ENCODE measurements at places on chromosomes 16 and 17.

DNA sequence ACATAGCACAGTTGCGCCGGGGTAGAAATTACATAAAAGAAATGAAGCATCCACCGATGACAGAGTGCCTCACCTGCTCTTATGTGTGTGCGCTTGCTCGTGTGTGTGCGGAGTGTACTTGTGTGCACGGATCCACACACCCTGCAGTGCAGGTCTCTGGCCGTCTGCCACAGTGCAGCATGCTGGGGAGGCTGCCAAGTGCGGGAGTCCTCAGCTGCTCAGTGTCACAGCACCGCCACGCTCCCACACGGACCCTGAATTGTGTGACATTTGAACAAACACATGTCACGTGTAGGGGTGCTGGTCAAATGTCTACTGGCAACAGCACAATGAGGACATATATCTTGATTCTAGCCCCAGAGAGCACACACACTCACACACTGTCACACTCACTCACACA, 243.0 kb upstream of the MYOCD start:
- DNase-seq, result no peak

DNA sequence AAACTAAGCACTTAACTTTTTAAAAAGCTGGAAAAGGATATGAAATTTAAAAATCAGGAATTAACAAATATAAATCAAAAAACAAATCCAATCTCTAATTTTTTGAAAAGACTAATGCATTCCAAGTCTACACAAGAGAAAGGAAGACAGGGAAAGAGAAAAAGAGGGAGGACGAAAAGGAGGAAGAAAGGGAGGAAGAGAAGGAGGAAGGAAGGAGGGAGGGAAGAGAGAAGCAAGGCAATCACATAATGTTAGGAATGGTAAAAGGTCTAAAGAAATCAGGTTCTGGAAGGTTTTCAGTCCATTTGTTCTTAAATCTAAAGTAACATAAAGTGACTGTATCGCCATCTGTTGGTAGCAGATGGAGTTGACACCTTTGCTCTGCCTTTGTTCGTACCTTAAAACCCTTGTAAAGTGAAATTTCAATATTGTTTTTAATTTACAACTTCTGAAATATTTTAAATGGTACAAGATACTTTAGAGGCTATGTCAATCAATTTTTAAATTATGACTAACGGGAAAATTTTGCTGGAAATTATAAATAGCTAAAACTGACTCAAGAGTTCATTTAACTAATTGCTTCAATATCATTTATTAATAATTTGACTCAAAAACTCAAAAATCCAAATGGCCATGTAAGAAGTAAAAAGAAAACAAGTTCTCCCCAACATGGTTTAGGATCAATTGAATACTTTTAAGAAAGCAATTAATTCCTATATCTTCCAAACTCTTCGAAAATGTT, 20.4 kb upstream of the CDYL2 start:
- DNase-seq, result no peak

DNA sequence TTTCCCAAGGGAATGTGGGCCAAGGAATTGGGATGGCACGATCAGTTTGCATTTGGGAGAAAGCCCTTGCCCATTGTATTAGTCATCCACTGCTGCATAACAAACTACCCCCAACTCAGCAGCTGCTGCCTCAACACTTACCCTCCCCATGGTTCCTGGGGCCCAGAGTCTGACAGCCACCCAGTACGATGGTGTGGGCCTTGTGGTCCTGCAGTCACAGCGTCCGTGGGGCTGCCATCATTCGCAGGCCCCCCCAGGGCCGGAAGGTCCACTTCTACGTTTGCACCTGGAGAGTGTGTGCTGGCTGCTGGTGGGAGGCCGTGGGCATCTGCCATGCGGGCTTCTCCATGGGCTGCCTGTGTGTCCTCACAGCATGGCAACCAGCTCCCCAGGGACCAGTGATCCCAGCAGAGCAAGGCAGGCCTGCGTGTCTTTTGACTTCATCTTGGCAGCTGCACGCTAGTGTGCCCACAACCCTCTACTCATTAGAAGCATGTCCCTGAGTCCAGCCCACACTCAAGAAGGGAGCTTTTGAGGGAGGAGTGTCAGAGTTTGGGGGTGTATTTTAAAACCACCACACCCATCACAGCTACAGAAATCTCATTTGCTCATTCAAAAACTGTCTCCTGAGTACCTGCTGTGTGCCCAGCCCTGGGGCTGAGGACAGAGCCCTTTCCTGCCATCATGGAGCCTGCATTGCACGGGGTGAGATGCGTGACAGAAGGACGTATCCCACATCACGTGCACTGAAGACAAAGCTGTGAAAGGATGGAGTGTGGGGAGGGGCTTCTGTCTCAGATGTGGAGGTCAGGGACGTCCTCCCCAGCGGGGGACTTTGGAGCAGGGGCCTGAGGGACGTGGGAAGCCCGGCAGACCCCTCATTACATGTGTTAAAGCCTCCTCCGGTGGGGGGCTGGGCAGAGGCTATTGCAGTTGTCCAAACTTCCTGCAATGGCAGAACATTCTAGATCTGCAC, 185.0 kb upstream of the ZNF469 start:
- DNase-seq, result no peak

DNA sequence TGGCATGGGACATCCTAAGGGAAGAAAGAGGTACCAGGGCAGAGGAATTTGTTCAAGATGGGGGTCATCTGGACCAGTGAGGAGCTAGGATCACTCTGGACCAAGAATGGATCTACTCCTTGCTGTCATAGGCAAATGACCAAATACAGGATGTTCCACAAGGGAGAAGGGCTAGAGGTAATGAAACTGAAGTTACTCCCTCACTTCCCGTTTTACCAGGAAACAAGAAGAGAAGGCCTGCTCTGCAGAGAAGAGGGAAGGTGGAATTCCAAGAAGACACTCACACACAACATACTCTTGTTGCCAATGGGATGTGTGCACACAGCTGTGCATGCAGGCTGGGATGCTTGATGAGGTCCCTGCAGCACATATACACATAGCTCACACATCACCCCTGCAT, 38.6 kb downstream of the NEUROD2 start:
- DNase-seq, result no peak

DNA sequence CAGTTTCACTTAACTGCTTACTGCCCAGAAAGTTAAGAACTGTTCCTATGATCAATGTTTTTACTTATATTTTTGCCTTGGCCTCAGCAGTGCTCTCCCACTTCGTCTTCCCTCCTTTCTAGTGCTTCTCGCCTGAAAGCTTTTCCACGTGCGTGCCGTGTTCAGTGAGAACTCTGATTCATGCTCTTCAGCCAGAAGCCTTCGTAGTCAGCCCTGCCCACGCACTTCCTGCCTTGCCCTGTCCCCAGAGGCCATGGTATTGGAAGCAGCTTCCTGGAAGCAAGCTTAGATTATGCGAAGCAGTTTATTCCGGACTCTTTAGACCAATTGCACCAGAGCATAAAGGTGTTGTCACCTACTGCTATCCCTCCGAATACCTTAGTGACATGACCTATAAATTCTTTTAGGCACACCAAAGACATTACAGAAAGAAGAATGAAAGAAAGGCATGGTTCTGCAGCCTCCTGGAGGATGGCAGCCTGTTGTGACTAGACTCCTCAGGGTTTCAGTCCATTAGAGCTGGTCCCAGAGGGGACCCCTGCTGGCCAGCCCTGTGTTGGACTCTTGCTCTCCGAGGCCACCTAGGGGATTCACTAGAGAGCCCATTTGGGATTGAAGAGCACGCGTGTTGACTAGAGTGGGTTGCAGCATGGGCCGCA, 105.2 kb downstream of the RPTOR start:
- peak; percentile 78 for DNase-seq

DNA sequence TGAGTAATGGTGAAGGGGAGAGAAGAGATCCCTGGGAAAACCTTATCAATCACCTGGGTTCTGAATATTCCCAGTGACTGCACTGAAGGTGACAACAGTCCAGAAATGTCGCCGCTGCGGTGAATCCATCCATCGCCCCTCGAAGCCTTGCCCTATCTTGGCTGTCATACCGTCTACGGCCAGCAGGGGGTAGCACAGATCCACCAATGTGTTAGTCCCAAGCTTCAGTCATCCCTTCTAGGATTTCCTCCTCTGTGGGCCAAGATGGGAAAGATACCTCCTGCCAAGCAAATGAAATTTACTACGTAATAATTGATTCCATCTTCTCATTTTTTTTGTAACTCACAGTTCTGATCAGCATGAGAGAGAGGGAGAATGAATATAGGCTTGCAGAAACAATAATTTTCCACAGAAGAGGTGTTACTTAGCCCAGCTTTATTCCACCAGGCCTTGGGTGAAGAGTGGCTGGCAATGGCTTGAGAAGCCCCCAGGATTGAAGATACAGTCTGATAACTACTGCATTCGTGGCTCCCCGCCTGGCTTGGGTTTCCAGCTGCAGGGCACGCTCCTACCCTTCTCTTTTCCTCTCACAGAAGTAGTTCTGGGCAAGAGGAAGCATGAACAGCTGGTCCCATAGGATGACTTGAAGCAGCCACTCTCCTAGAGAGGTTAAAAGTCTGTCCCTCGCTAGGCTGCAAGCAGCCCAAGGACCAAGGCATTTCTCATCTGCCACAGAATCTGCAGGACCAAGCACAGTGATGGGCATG, 2.6 kb upstream of the FMNL1 start:
- DNase-seq, result peak; percentile 87

- DNase-seq, result no peak
These were observed 268.9 kb upstream of the AXIN2 start for GRCh38 chr17:65830356-65830755.

DNA sequence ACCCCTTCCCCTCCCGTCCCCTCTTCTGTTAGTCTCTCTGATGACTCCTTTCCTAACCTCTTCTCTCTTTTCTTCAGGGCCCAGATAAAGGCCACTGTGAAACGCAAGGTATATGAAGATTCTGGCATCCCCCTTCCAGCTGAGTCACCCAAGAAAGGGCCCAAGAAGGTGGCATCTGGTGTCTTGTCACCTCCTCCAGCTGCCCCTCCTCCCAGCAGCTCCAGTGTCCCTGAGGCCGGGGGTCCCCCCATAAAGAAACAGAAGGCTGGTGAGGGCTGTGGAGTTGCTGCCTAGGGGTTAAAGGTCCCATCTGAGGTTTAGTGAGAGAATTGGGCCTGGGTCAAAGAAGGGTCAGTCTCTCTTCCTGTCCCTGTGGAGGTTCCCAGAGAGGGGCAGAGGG, 4.0 kb downstream of the RNASEK start:
- DNase-seq, result no peak

GRCh38 chr17:17765359-17766076, 71.3 kb downstream of the SREBF1 start:
- DNase-seq, result no peak

GRCh38 chr16:75456971-75457370, 7.5 kb downstream of the TMEM170A start:
- DNase-seq, result no peak

GRCh38 chr16:55017321-55017720, 86.7 kb downstream of the IRX5 start:
- DNase-seq, result no peak

- no peak for DNase-seq
These were observed 12.8 kb upstream of the DBNDD1 start for GRCh38 chr16:90031931-90032673.

DNA sequence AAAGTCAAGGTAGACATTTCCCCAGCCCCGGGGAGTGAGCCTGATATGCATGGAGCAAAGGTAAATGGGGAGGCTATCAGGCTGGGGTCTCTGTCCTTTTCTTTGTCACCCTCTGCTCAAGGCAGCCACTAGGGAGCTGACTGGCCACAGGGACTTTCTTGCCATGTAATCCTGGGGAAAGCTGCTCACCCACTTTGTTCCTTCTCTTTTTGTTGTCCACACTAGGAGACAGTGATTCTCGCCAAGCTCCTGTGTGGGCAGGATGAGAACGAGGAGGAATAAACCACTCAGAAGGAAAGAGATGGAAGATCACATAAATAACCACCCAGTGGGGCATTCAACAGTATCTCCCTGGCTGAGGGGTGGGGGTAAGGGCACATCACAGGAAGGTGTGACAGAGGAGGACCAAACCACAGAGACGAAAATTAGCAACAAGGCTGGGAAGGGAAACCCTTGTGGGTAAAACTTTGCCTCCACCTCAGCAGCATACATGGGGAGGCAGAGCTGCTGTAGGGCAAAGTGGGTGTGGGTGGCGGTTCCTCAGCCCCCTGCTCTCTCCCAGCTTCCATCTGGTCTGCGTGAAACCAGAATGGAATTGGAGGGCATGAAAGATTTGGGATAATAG, 26.2 kb upstream of the CCL1 start:
- no peak for DNase-seq

- no peak for DNase-seq
These were observed 23.8 kb upstream of the NFATC3 start for GRCh38 chr16:68061396-68061795.

Data from activated CD4-positive, alpha-beta T cell treated with anti-CD3 and anti-CD28 coated beads, Interleukin-2, amount 50 U/mL, for 24 hours (primary cell).